ENCODE measurements at places on chromosomes 1 and 21.

DNA sequence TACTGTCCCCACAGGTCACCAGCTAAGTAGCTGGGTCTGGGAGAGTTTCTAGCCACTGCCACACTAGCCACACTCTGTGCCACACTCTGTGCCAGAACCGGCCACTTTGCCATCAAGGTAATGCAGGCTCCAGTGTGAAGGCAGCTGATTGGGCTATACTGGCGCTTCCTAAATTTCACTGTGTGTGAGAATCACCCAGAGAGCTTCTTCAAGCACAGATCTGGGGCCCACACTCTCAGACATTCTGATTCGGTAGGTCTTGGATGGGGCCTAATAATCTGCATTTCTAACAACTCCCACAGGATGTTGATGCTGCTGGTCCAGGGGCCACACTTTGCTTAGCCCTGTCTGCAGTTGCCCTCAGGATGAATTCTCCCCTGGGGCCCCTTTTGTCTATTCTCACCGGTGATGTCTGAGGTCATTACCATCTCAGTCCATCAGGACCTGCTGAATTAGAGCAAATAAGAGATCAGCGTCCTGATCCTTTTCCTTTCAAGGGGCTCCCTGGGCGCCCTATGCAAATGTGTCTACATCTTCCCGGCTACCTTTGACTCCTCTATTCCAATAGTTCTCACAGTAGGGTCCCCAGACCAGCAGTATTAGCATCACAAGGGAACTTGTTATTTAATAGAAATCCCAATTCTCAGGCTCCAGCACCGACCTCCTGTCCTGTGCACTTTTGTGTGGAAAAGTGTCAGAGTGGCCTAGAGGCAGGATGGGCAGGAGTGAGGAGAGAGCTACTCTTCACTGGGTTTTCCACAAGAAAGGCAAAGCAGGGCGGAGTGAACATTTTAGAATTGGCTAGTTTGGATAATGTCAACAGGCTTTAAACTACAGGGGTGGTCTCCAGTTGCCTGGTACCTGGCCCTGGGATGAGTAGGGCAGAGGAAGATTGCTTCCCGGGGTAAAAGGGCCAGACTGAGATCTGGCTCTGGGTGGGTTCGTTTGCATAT lies 24.7 kb upstream of the LRRN2 start:
- DNase-seq, result no peak

- DNase-seq, result no peak
Measured at GRCh38 chr1:208248991-208249696, 5.0 kb upstream of the PLXNA2 start.

DNA sequence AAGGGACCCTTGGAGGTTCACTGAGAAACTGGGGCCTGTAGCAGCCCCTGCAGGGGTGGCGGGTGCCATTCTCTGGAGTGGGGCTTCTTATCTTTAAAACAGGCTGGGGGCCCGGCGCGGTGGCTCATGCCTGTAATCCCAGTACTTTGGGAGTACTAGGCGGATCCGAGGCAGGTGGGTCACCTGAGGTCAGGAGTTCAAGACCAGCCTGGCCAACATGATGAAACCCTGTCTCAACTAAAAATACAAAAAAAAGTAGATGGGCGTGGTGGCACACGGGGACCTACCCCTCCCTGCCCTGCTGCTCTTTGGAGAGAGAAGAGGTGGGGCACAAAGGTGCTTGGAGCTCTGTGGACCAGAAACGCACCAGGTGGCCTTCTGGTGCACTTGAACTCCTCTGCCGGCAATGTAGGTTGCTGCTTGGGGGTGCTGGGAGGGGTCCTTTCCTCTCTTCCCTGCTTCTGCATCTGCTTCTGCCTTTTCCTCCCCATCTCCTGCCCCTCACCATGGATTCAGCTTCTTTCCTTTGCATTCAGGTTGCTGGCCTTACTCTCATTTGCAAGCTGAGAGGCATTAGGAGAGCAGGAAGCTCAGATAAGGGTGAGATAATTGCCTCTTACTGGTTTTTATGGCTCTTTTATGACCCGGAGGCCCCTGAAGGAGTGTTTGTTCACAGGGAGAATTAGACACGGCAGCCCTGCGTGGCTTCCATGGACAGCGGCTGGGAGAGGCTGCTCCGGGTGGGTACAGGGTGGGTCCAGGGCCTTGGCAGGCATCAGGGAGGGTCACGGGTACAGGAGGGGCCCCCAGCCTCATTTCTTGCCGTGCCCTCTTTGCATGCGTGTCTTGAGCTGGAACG lies 57.4 kb downstream of the ARHGEF10L start:
- DNase-seq, result no peak

DNA sequence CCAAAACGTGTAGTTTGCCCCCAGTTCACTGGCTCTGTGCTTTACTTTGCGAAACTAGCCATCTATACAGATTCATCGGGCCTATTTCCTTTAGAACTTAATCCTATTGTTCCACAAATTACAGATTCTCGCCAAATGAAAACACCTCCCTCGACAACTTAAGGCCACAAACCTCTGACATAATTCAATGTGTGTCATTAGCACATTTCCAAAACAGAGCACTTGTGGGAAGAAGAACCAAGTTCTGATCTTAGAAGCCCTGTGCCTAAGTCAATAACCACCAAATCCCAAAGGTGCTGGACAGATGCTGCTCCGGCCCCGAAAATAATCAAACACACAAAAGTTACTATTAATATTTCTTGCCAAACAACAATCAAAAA lies 93.9 kb downstream of the SLC45A1 start:
- DNase-seq, result no peak

- no peak for DNase-seq
Measured at GRCh38 chr1:43214501-43215444, 42.6 kb downstream of the CFAP57 start.

DNA sequence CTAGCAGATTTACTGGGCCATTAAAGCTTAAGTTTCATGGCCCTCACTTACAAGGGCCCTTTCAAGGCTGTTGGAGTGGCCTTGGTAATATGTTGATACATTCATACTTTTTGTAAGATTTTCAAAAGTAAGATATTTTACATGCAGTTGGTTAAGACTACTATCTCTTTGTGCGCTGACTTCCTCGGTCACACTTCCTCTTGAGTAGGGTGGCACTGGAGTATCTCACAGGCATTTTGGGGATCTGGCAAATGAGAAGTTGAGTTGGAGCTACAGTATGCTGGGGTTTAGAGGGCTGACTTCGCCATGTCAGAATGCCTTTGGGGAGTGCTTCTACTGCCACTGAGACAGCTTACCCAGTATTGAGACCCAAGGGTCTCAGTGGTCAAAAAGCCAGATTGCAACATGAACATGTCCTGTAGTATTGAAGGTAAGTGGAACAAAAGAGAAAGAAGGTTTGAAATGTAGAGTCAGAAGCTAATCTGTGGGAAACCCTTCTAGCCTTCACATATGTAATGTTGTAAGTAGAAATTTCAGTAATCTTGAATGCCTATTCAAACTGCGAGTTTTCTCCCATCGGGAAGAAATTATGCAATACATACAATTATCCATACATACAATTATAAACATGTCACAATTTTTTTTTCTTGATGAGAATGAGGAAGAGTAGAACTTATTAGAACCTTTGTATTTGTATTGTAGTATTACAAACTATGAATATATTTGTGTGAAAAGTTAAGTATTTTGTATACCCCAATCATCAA lies 32.3 kb upstream of the RALGPS2 start:
- no peak for DNase-seq

GRCh38 chr1:89630048-89630447 lies 2.9 kb upstream of the LRRC8C start:
- DNase-seq, result no peak

DNA sequence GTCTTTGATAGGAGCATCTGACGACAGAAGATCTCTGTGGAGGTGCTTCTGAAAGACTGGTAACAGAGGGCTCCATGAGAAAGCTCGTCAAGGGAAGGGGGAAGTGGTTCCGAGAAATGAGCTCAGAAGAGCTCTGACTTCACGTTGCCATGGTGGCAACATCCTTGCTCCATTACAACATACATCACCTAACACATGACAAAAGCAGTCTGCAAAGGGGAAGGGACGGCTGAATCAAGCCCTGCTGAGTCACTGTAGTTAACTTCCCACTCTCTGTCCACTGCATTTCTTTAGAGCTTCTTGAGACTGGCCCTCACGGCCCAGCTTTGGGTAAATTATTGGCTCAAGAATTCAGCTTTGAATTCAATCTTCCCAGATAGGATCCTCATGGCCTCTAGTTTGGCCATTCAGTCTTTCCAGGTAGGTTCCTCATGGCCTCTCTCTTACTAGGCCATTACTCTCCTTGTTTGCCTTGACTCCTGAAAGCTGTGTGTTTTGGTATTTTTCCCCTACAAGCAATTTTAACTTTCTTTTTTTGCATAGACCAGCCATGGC lies 88.0 kb upstream of the ZNF648 start:
- no peak for DNase-seq

- no peak for DNase-seq
Measured at GRCh38 chr1:168092566-168093355, 44.0 kb downstream of the GPR161 start.

GRCh38 chr21:42493109-42494060 lies 2.6 kb downstream of the RSPH1 start:
- DNase-seq, result no peak

Data from tibial nerve (tissue), 4 donors.